ENCODE measurements at places on chromosomes 3 and 15.

DNA sequence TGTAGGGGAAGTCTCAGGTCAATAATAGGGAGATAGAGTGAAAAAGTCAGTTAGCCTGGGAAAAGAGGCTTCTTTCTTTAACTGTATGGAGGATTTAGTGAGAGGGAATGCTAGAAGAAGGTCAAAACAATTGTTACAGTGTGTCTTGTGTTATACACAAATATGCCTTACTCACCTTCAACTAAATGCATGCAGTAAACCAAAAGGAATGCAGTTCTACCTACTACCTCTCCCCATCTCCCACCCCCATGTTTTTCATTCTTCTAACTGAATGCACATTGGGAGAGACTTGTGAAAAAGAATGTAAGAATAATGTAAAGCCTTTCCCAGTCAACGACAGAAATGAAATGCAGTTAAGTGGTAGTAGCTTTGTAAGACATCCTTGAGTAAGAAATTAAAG, 33.8 kb downstream of the CCDC66 start:
- no peak for DNase-seq

- no peak for DNase-seq
Observed at GRCh38 chr15:47461652-47462141, 255.6 kb upstream of the SEMA6D start.

DNA sequence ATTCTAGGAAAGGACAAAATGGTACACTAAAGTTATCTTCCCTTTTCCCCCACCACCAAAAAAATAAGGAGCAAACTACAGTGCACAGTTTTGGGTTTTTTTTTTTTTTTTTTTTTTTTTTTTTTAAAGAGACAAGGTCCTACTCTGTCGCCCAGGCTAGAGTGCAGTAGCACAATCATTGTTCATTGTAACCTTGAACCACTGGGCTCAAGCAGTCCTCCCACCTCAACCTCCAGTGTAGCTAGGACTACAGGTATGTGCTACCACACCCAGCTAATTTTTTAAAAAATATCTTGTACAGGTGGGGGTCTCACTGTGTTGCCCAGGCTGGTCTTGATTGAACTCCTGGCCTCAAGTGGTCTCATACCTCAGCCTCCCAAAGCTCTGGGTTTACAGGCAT, 14.9 kb downstream of the SETD5 start:
- DNase-seq, result no peak

DNA sequence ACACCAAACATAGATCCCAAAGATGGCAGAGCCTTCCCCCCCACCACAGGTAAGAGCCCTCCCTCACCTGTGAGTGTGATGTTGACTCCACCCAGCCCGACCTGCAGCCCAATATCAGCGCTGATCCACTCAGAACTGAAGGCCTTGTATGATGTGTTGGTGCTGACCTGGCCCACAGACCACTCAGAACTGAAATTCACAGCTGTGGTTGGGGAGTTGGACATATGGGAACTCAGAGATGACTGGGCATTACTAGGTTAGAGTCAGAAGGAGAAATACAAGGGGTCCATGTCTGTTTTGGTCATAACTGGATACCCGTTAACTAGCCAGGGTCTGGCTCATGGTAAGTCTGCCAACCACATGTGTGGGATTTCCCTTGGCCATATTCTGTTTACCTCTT, 6.9 kb downstream of the DUOXA2 start:
- no peak for DNase-seq

GRCh38 chr15:62059816-62060112, 483 bp downstream of the VPS13C start:
- DNase-seq, result peak; percentile 43

All from T-helper 1 cell (primary cell).